Activated naive CD8-positive, alpha-beta T cell treated with anti-CD3 and anti-CD28 coated beads, Interleukin-2, amount 50 U/mL, for 24 hours (primary cell): ENCODE measurements at places on chromosomes 16 and 17.

DNA sequence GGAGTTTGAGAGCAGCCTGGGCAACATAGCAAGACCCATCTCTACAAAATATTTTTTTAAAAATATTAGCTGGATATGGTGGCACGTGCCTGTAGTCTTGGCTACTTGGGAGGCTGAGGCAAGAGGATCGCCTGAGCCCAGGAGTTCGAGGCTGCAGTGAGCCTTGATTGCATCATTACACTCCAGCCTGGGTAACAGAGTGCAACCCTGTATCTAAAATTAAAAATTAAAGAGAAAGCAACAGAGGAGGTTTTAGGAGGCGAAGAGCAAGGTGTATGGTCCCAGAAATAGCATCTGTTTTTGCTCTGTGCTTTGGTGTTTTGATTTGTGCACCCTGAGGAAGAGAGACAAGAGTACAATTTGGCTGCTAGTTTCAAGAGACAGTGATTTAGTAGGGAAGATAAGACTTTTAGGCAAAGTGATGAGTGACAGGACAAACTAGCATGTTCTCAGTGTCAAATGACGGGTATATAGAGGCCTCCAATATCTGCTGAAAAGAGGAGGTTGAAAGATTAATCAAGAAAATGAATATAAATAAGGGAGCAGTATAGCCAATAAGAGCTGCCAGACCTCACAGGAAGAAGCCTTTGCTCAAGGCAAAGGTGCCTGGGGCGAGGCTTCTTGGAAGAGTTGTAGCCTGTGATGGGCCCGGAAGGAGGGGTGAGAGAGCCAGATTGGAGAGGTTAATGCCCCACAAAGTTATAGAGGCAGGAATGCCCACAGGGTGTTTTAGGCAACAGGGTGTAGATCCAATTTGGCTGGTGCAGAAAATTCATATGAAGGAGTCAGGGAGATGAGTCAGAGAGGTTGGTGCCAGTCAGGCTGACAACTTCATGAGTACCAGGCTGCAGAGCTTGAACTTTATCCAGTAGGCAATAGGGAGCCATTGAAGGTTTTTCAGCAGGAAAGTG, 11.4 kb downstream of the HLF start:
- no peak for DNase-seq

- no peak for DNase-seq
These were observed 8.6 kb downstream of the DOK4 start for GRCh38 chr16:57477531-57478202.

DNA sequence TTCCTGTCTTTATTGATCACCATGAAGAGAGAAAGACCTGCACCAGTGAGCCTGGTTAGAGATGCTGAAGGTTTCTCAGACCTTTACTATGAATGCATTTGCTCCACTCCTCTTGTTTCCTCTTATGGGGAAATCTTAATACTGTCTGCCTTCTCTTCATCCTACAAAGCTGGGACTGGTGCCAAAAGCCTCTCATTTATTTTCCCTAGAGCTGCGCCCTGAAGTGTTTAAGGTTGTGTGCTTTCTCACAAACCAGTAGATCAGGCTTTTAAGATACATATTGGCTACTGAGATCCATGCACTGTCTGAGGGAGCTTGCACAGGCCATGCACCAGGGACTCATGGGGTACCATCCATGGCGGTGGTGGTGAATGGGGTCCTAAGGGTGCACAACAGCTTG, 286.1 kb upstream of the PMFBP1 start:
- no peak for DNase-seq

DNA sequence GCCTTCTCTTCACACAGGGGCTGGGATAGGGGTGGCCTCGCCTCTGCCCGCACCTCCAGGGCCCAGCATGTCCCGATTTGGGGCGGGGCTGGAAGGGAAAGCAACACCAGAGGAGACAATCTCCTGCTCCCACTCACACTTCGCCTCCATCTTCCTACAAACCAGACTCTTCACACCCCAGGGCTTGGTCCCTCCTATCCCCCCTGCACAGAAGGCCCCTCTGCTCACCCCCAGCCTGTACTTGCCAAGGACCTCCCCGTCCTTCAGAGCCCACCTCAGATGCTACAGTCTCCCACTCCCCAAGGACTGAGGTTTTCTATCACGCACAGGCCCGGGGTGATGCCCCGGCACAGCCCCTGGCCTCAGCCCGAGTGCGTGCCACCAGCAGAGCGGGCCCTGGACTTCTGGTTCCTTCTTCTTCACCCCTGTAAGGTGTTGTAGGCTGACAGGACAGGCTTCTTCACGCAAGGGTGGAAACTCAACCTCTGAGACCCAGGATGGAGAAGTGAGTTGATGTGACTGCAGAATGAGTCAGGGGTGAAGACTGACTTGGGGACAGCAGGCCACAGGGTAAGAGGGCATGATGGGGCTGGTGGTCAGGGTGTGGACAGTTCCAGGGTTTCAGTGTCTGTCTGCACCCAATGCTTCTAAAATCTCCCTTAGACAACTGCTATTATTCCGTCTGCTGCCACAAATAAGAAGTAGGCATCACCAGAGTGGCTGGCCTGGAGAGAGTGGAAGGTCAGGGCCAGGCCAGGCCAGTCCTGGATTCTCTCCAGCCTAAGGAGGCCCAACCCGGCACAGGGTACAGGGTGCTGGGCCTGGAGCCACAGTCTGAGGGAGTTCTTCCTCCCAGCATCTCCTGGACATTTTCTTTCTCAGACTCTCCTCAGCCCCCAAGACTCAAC, 2.5 kb downstream of the ITGAE start:
- DNase-seq: no peak

DNA sequence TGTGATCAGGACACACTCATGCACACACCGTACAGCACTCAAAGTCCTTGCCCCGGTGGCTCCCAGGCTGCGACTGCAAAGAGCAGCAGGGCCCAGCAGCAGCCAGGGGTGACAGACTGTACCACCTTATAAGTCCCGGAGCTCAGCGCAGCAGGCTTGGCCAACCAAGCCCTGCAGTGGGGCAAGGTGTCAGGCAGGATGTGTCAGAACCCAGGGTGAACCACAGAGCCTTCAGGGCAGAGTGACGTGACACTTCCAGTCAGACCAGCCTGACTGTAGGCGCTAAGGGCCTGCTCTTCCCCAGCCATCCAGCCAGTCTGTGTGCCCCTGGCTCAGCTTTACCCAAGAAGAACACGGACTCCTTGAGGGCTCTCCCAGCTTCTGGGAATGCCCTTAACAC, 204.1 kb downstream of the COPRS start:
- peak; percentile 14 for DNase-seq

DNA sequence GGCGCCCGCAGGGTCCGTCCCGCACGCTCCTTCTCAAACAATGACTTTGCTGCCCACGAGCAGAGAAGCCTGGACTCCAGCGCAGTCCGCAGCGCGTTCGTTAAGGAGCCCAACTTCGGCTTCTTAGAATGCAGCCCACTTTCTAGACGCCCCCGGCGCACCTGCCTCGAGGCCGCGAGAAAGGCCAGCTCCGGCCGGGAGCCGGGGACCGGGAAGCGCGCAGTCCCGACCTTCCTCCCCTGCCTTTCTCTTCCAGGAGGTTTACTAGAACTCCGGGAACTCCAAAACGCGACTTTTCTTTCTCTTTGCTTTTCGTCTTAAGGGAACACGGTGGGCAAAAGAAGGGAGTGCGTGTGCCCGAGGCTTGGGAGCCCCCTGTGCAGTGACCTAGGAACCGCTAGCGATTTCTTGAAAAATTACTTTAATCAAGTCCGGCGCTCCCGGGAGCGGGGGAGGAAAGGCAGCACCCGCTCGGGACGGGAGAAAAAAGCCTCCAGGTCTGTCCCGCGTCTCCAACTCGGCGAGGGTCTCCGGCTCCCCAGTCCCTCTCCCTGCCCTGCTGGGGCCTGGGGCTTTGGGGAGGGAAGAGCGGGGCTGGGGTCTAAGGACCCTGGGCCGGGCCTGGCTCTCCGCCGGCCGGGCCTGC, 2.6 kb downstream of the HNF1B start:
- DNase-seq: no peak

- DNase-seq: no peak
These were observed 121.5 kb upstream of the ADAMTS18 start for GRCh38 chr16:77556201-77556873.

GRCh38 chr17:69245617-69246016, 17.0 kb upstream of the ABCA10 start:
- DNase-seq: no peak

GRCh38 chr17:63173903-63174302, 207.9 kb downstream of the TANC2 start:
- no peak for DNase-seq

- no peak for DNase-seq
These were observed 21.7 kb downstream of the FAM117A start for GRCh38 chr17:49742166-49742638.

DNA sequence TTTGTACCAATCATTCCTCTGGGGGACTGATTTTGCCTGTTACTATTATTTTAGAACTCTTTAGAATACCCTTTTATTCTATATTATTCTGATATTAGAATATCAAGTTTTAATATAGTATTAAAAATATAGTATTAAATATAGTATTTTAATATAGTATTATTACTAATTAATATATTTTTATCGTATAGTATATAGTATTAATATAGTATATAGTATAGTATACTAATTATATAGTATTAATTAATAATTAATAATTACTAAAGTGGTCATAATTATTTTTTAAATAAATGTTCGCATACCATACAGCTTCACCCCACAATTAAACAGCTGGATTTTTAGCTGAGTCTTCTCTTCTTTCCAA, 73.3 kb downstream of the GNAO1 start:
- DNase-seq: no peak

DNA sequence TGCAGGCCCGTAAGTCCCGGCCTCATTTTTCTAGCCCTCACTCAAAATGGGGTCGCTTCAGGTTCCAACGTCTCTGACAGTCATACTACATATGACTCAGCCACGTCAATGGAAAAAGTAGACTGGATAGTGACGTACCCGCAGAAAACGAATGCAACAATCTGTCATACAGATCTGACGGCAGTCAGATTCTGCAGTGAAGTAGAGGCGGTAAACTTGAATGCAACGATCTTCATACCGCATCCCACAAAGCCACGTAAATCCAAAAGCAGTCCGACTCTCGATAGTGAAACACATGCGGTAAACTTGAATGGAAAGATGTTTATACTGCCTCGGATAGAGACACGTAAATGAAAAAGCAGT, 38.4 kb upstream of the ARL4D start:
- DNase-seq: peak; percentile 65

DNA sequence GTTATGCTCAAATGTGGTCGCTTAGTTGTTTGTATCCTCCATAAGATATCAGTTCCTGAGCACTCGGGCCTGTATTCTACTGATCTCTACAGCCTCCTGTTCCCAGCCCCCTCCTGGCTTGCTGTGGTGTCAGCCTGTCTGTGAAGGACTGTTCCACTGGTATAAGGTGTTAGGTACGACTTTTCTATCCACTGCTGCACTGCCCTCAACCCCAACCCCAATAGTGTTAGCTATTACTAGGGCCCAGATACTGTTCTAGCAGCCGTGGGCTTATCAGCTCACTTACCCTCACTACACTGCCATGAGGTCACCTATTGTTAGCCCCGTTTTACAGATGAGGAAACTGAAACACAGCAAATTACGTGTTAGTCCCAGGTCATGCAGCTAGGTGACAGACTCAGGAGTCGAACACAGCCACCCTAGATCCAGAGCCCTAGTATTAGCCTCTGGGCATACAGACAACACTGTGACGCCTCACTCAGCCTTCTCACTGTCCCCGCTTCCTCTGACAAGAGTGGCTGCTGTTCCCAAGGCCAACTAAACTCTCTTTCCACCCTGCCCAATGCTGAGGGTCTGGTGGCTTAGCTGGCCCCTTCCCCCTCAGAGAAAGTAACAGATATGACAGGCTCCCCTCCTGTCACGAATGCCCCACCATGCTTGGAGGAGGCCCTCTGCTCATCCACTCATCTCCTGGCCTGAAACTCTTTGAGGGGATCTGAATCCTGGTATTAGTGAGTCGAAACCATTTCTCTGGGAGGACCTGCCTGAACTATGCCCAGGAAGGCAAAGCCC, 25.6 kb upstream of the ZNF652 start:
- DNase-seq: no peak

DNA sequence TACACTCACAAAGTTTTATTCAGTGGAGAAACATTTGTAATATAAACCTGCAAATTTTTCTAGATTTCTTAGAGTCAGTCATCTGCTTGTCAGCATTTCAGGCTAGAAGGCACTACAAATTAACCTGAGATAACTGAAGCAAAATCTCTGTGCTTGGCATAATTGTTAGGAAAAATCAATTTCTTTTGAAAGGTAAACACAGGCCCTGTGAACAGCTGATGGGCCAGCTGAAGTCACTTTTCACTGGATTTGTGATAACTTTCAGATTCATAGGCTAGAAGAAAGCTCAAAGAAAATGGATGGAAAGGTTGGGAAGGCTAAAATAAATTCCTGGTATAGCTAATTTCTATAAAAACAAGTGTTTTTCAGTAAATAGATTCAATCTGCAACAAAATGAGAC, 34.0 kb upstream of the SLC6A2 start:
- DNase-seq: no peak

GRCh38 chr17:60604686-60605334, 4.8 kb downstream of the PPM1D start:
- no peak for DNase-seq

DNA sequence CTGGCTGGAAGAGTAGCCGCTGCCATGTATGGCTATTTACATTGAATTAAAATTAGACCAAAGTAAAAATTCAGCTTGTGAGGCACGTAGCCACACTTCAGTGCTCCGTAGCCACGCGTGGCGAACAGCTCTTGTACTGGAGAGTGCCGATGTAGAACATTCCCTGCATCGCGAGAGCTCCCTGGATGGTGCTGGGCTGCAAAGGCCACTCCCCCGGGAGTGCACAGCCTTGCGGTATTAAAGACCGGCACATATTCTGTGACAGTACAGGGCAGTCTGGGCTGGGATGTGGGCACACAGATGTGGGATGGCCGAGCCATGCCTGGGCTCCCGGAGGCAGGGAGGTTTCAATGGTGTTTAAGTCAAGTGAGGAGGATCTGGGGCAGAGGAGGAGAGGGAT, 102.2 kb downstream of the CMIP start:
- DNase-seq: no peak

GRCh38 chr17:48605991-48606891, 1.5 kb upstream of the HOXB6 start:
- DNase-seq: no peak

GRCh38 chr17:74677558-74678466, 34.9 kb downstream of the CD300LF start:
- no peak for DNase-seq

GRCh38 chr17:78793968-78794367, 11.9 kb upstream of the CYTH1 start:
- no peak for DNase-seq

DNA sequence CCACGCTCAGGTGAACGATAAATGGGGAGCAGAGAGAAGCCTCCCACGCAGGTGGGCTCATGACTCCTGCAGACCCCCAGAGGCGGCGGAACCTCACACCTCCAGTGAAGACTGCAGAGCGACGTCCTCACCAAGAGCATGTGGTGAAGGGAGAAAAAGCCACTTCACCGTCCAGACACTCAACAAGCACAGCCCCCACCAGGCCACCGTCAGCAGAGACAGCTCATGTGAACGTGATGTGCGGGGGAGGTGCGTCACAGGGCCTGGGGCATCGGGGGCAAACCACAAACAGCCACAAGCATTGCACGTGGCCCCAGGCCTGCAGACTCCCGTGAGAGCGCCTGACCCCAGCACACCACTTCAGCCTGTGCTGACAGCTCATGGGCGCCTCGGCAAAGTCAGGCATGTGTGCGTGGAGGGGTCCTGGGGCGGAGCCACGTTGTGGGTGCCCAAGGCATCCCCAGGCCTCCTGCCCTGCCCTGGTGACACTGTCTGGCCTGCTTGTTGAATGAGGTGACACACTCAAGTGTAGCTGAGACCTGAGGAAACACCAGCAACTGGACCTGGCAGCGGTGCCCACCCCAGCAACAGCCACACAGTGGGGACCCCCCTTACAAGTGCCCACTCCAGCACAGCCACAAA, 19.0 kb downstream of the LMF1 start:
- no peak for DNase-seq

GRCh38 chr17:69473841-69474831, 59.6 kb downstream of the MAP2K6 start:
- no peak for DNase-seq
